ENCODE measurements at places on chromosomes 12 and 14. TPM values are rescaled to one million over a fixed set of nuclear protein-coding genes. Genes with fewer than 3 reads are reported as not detected.

The NELL2 gene
- total RNA-seq, result 76.9 TPM

The ACTN1 gene
- total RNA-seq, result 56.0 TPM

The SERPINA10 gene
- not detected for total RNA-seq

The BHLHE41 gene
- total RNA-seq, result not detected

The LRRC10 gene
- not detected for total RNA-seq

The AKAP5 gene
- total RNA-seq, result 23.2 TPM

The CMKLR1 gene
- total RNA-seq, result not detected

The PZP gene
- total RNA-seq, result not detected

The ESR2 gene
- total RNA-seq, result 0.49 TPM

The IL26 gene
- total RNA-seq, result not detected

The TROAP gene
- 107 TPM for total RNA-seq

The STON2 gene
- total RNA-seq, result 0.66 TPM

The BICDL1 gene
- 62.9 TPM for total RNA-seq

The SRRM4 gene
- not detected for total RNA-seq

The SLC22A17 gene
- total RNA-seq, result 1.7 TPM

The DAD1 gene
- 185 TPM for total RNA-seq

The SIX6 gene
- not detected for total RNA-seq

The RERGL gene
- not detected for total RNA-seq

The ETFRF1 gene
- 10.9 TPM for total RNA-seq

The NGB gene
- total RNA-seq, result not detected

The TPH2 gene
- total RNA-seq, result not detected

The GLIPR1L1 gene
- total RNA-seq, result not detected

The P2RX4 gene
- total RNA-seq, result 52.6 TPM

The RNU4-1 gene
- total RNA-seq, result 2,122 TPM

The GALNT16 gene
- total RNA-seq, result 0.35 TPM

The LRP1 gene
- 0.85 TPM for total RNA-seq

The SLC5A8 gene
- total RNA-seq, result not detected

The P2RX2 gene
- total RNA-seq, result not detected

The CLEC6A gene
- total RNA-seq, result not detected

The NRL gene
- 3.2 TPM for total RNA-seq

The RAPGEF3 gene
- 1.9 TPM for total RNA-seq

The KLRC3 gene
- total RNA-seq, result 6.2 TPM

The ETFBKMT gene
- 1.2 TPM for total RNA-seq

The IFNG-AS1 gene
- not detected for total RNA-seq

The TMEM52B gene
- total RNA-seq, result not detected

The C12orf42 gene
- not detected for total RNA-seq

The DDX51 gene
- total RNA-seq, result 24.4 TPM

The RHEBL1 gene
- 15.1 TPM for total RNA-seq

All from activated CD8-positive, alpha-beta memory T cell treated with anti-CD3 and anti-CD28 coated beads, Interleukin-2, amount 10 ng/mL, durations not matched to agents 7 days and 5 days (primary cell).